ENCODE measurements at places on chromosomes 6 and 20. TPM values are rescaled to one million over a fixed set of nuclear protein-coding genes. Genes with fewer than 3 reads are reported as not detected.

DNA sequence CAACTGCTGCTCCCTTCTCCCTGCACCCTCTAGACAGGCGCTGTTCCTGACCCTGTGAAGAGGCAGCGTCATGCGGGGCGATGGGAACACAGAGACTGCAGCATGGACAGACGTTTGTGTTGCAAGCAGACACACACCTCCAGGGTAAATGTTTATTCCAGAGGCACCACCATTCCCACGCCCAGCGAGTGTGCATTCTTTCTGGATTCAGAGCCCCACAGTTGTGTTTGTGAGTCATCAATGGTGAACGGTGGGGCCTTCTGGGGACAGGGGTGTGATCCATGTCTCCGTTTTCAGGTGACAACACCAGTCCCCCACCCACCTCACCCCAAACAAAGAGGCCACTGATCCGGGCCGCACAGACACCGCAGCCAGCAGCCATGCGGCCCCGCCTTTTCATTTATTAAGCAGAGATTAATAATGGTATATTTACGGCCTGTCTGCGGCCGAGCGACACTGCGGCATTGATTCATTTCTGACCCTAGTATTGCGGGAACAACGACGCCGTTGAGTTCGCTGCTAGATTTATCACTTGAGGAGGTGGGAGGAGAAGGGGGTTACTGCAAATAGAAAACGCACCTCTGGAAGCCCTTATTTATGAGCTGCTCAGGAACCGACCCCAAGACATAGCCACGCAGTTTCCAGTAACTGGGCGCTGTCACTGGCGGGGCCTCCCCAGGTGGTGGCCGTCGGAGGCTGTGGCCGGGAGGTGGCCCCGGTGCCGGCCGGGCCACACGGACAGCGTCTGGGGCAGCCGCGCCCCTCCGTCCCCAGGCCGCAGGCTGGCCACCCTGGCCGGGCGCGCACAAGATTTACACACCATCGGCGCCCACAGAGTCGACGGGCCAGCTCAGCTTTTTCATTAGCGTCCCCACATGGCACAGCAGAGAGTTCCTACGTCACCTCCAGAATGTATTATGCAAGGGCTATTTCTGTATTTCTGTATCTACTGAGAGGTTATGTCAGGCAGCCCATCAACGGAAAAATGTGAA lies 367.6 kb downstream of the THBS2 start:
- DNase-seq = no peak

Gene CDKN1A
- total RNA-seq = 7.3 TPM

GRCh38 chr6:124974771-124975377 lies 12.6 kb downstream of the RNF217 start:
- no peak for DNase-seq

DNA sequence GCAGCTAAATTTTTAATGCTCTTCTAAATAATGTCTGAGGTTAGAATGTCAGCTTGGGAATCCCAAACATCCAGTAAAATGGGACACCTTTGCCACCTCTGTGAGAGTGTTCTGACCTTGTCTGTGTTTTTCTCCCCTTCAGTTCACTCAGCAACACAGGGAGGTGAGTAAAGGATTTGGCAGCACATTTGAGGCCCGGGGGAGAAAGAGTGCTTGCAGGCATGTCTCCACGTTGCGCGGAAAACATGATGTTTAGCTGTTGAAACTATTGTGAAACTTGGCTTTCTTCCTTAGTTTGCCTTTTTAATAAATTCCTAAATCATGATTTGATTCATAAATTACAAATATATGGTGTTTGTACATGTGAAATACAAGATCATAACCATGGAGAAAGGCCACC lies 707.8 kb upstream of the FLRT3 start:
- DNase-seq = no peak

DNA sequence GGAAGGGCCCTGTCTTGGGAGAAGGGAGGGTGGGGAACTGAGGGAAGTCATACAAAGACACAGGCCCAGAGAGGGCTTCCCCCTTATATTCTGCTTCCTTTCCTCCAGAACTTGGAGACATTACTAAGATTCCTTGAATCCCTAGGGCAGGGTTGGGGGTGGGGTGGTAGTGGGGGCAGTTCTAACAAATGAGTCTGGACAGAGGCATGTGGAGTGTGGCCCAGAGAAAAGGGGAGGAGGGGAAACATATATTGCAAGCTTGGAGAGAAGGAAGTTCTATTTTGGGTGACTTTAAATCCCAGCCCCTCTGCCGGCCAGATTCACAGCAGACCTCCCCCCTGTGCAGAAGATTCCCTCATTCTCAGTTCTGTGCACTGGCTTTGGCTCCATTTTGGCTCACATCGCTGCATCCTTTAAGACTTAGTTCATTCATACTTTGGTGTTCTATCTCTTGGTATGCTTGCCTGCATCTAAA lies 43.7 kb downstream of the DAAM2 start:
- DNase-seq = no peak

GRCh38 chr6:168132531-168133167 lies 53.6 kb upstream of the FRMD1 start:
- DNase-seq = peak; percentile 40

- no peak for DNase-seq
Measured at GRCh38 chr6:167525774-167526173, 200.9 kb downstream of the TTLL2 start.

DNA sequence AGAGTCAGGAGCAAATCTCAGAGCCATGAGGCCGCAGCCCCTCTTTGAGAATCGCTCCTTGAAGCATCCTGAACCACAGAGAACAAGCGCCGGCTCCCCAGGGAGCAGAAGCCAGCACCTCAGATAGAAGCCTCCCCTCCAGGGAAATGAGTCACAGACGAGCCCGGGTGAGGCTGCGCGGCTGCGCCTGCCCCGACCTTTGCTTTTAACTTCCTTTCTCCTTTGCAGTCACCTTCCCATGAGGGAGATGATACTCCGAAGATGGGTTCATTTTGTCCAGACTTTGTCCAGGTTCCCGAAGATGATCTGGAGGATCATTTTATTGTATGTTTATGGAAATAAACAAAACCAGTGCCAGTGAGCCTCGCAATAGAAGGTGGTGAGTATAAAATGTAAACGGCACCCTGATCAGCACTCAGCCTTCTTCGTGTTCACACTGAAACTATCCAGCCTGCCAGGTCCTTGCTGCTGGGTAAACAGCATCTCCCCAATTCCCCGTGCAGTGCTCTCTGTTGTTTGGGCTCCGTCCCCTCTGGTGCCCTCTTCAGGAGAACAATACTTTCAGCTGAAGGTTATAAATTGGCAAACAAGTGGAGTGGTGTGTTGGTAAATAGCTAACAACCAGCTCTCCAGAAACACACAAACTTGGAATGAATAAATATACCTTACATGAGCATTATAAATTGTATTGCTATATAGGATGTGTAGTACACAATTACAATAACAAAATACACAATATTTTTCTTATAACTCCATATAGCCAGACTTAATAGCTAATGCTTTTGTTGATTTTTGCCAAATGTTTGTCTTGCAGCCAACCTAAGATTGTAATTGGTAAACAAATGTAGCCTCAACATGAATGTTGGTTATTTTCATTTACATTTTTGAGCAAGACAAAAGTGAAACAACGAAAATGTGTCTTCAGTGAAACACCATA lies 41.4 kb upstream of the TMEM181 start:
- DNase-seq = peak; percentile 73

- DNase-seq = no peak
Measured at GRCh38 chr6:143087856-143088255, 27.2 kb downstream of the AIG1 start.

GRCh38 chr6:44388135-44388487 lies 605 bp downstream of the CDC5L start:
- DNase-seq = no peak

DNA sequence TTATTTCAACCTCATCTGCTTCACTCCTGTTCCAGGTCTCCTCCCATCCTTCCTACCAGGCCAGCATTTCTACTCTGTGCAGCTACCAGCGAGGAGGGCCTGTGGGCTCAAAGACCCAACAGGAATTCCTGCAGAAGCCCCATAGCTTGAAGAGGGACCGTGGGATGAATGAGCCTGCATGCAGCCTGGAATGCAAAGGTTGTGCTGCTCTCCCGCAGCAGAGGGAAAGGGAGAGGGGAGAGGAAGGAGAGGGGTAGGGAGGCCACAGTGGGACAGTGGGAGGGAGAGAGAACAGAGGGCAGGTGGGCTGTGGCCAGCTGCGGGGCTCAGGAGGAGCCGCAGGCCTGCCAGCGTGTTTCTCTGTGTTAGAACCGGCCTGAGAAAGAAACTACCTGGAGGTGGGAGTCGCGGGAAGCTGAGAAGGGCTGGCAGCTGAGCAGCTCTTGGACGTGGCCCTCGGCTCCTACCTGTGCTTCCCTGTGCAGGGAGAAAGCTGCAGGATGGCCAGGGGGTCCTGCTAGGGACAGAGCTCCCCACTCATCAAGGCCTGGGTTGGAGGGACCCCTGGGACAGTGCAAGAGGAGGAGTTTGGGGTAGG lies 66.1 kb upstream of the MLN start:
- no peak for DNase-seq

DNA sequence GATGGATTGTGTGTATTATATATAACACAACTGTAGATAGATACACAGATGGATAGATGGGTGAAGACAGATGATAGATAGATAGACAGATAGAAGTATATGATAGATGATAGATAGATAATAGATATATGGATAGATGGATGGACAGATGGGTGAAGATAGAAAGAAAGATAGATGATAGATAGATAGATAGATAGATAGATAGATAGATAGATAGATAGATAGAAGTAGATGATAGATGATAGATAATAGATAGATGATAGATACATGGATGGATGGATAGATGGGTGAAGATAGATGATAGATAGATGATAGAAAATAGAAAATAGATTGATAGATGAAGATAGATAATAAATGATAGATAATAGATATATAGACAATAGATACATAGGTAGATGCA lies 83.3 kb downstream of the FOXF2 start:
- DNase-seq = no peak

GRCh38 chr6:170027647-170028043 lies 263.2 kb downstream of the DLL1 start:
- DNase-seq = no peak

Gene RBM38
- 83.4 TPM for total RNA-seq

GRCh38 chr6:27188885-27189418 lies 58.5 kb upstream of the PRSS16 start:
- DNase-seq = peak; percentile 78

DNA sequence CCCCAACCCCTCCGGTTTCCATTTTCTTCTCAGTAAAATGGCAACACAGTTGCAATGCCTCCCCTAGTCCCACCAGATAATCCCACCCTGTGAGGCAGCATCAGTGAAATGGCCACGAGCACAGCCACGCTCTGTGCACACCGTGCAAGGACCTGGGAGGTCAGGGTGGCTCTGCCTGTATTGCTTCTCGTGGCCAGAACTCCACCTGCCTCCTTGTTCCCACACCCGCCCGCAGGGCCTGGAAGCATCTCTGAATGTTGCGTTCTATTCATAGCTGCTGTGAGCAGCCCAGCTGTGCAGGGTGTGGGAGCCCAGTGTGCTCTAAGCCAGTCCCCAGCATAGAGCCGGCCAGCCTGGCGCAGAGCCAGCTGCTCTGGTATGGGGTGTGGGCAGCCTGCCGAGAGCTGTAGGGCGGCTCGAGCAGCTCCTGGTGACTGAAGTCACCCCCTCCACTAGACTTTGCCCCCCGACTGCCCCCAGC lies 161.1 kb downstream of the DLL1 start:
- DNase-seq = no peak

GRCh38 chr6:78484198-78485064 lies 382.9 kb upstream of the IRAK1BP1 start:
- DNase-seq = no peak

DNA sequence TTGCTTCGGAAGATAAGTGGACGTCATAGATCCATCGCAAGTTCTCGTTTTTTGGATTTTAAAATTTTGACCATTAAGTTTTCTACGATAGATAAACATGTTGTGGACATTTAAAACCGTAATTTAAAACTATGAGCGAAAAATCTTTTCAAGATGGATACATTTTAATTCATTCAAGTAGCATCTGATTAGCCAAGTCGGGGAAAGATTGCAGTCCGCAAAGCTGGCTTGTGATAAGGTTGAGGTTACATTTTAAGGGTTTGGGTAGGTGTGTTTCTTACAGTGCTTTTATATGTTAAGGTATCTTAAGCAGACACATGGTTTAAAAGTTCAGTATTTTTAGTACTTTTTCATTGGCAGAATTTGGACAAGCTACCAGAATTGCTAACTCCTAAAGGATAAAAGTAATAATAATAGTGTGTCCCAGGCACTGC lies 1.2 kb downstream of the WTAP start:
- no peak for DNase-seq

Gene C6orf15
- total RNA-seq = not detected

DNA sequence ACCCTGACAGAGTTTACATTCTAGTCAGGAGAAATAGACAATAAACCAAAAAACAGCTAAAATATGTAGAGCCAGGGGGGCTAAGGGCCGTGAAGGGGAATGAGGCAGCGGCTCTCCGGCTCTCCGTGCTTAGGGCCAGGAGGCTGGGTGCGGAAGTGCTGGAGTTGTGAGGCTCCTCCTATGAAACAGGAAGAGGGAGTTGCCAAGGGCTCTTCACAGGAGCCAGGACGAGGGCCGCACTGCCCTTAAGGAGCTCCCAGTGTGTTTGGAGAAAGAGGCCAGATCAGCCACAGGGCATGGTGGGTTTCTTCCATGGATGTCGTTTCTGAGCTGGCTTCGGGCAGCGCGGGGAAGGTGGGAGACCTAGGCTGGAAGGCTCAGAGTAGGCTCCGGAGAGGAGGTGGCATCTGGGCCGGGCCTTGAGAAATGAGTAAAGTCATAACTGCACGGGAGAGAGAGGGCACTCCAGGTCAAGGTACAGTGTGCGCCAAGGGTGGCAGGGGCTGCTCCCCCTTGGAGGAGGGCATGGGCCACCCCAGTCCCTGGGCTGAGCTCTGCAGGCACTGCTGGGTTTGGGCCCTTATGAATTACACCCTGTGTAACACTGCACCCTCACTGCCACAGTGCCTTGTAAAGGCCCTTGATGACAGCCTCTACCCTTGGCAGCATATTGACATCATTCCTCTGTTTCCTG lies 20.8 kb upstream of the MLN start:
- no peak for DNase-seq
